CD4-positive, CD25-positive, alpha-beta regulatory T cell (primary cell): ENCODE measurements at places on chromosomes 13 and 19. TPM values are rescaled to one million over a fixed set of nuclear protein-coding genes. Genes with fewer than 3 reads are reported as not detected.

DNA sequence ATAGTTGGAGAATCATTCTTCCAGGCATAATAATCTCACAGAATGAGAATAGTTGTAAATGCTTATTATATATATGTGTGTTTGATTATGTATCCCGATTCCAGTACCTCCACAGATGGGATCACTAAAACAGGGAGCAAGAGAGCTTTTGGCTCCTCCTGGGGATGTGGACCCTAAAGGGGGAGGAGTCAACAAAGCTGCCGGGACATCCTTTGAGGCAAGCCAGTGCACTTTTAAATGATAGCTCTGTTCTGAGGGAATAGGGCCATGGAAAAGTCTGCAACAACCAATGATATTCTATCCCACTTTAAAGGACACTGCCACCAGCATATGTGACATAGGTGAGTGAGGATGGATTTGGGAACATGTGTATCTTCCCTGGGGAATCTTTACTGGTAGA, 40.8 kb downstream of the SLITRK5 start:
- no peak for DNase-seq

DNA sequence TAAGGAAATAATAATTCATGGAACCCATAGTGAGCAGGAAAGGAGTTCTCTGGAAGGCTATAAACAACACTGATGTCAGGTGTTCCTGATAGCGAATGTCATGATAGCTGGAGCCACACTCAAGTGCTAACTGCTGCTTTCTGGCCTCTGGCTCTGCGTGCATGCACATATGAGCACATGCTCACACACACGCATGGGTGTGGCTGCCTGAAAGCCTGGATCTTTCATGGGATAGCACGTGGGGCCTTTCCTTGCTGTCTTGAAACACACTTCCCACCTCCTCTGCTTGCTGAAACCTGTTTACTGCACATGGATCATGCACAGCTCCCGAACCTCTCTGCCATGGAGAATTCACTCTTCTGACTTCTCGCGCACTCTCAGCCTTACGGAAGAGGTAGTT, 207.4 kb downstream of the ATP8A2 start:
- DNase-seq, result no peak

DNA sequence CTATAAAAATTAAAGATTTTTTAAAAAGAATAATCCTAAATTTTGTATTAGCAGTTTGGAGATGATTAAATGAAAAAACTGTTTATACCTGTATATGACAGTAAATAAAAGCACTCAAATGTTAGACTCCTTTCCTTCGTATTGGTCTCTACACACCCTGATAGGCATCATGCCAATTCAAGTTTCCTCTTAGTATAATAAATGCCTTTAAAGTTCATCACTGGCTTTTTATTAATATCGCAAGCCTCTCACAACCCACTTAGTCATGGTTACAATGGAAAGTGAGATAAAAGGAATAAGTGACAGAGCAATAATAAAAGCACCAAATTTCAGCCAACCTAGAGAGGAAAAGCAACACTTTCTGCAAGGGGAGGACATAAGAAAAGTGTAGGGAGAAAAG, 102.2 kb downstream of the PIBF1 start:
- no peak for DNase-seq

DNA sequence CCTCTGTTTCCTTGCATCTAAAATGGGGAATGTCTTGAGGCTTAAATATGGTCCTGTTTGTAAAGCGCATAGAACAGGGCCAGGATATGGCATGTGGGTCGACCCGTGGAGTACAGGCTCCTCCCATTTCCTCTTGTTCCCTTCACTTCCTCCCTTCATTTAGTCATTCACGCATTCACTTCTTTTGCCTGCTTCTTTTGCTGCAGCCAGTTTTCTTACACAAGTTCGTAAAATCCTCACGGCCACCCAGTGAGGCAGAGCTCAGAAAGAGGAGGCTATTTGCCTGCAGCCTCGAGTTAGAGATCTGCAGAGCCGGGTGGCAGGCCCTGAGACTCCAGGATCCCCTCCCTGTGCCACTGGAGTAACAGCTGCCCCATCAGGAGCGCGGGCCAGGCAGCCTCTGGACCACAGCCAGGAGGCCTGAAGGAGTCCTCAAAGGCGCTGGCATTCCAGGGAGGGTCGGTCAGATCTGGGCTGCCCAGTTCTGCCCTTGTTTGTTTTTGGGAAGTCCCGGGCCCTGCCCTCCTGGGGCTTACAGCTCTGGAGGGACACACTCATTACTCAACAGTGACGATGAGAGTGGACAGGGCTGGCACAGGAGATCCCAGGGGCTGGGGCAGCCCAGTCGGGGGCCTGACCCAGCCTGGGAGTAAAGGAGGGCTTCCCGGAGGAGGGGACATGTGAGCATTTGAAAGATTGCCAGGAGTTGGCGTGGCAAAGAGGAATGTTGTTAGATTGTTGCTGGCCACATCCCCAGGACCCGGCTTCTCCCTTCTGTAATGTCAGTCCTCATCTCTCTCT, 4.6 kb downstream of the PPP5C start:
- DNase-seq, result peak; percentile 76

DNA sequence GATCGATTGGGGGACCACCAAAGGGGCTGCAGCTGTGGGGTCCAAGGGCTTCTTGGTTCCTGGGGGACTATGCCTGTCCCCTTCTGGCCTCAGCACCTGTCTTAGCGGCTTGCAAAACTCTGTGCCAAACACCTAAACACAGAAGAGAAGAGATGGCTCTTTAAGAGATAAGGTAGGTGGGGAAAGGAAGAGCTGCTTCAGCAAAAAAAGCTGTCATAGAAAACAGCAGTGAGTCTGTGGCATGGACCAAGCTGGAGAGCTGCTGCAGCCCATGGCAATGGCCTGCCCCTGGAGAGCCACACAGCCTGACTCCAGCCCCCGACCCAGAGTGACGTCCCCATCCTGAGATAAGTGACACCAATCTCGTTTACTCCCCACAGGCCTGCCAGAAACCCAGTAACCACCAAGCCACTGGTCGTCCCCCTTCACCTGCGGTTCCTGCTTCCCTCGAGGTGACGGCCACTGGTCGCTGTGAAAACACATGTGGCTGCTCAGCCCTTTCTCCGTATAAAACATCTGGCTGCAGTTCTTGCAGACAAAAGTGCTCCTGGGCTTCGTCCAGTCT, 25.0 kb upstream of the NAPA start:
- no peak for DNase-seq

- no peak for DNase-seq
Observed at GRCh38 chr13:50410921-50411746, 395.9 kb downstream of the KCNRG start.

DNA sequence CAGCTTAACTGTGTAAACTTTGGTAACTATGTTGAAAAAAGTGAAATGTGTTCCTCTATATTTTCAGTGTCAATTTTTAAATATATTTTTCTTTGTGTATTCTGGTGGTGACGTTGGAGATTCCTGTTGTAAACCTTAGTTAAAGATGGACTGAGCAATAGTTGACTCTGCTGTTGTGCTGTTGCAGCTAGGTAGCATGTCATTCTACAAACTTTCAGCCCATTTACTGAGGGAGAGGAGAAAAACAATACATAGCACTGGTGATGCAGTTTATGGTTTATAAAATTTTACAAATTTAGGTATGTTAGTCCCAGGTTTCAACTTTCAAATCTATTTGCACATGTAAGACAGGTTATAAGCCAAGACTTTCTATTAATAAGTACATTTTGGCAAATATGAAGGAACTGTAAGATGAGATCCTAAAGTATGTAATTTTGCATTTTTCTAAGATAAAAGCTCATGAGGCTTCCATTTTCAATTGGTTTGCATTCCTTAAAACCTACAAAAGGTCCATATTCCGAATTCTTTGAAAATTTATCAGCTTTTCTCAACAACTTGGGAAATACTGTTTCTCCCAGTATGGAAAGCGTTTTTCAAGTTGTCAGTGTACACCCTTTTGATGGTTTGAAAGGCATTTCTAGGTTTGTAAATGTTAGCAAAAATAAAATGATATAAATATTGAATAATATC, 1.5 kb downstream of the NDFIP2 start:
- no peak for DNase-seq

- no peak for DNase-seq
Observed at GRCh38 chr19:43501661-43502418, 2.7 kb downstream of the PHLDB3 start.

DNA sequence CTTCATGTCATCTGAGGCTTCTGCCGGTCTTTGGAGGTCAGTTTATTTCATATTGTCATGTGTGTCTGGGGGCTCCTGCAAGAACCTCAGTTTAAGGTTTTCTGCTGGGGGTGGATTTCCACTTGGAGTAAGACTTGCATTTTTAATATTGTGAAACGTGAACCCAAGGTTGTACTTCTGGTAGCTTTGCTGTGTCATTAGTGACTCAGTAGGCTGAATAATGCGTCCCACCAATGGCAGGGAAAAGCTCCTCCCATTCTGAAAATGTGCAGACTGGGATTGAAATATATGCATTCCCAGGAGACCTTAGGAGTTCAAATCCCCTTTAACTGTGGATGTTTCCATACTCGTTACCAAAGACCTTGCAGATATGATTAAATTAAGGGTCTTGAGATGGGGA, 46.2 kb downstream of the ING1 start:
- no peak for DNase-seq

- peak; percentile 83 for DNase-seq
Observed at GRCh38 chr19:49502866-49503581, 6.8 kb downstream of the RPS11 start.

GRCh38 chr13:100184095-100184494, 95.2 kb downstream of the PCCA start:
- DNase-seq, result peak; percentile 36

DNA sequence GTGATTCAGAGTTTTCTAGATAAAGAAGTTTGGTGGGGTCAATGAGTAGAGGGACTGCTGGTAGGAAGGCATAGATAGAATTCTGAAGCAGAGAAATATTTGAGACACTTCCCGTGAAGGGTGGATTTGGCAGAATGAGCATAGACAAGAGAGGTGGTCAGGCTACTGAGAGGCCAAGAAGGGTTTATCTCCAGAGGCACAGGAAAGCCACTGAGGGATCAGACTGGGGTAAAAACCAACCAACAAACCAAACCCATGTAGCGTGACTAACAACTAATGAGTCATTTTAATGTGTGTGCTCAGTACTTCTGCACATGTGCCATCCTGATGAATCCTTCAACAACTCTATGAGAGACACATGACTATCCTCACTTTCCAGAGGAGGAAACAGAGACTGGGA, 60.0 kb upstream of the SERP2 start:
- no peak for DNase-seq

- DNase-seq, result no peak
Observed at GRCh38 chr19:45331411-45331810, 8.7 kb upstream of the CKM start.

GRCh38 chr19:20422216-20423205, 143.1 kb downstream of the ZNF737 start:
- DNase-seq, result no peak

GRCh38 chr19:28632371-28633080, 580.4 kb downstream of the UQCRFS1 start:
- DNase-seq, result no peak

DNA sequence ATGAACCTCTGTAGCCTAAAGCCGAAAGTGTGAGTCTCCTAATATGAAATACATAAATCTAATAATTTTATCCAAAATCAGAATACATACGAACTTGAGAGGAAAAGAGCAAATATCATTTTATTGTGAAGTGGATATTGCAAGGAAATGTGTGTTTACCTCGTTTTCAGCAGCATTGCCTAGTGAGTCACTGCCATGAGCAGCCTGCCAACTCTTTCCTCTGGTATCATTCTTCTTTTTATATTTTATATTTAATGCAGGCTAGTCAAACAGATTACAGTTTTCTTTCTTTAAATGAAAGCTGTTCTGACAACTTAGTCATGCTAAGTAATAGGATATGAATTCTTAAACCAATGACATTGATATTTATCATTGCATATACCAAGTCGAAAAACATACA, 44.2 kb downstream of the EDNRB start:
- DNase-seq, result no peak

DNA sequence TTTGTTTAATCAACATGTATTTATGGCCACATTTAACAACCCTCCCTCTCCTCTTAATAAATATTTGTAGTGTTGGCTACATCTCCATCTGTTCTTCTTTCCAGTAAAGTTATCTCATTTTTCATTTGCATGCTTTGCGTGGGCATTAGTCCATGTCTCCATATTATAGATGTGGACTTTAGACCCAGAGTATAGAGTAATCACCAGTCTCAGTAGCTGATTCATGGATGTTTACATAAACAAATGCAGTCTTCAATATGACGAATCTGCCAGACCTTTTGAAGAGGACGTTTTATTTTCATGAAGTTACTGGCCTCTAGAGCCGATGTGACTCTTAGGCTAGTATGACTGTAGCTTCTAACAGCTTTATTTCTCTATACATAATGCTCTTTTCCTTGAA, 1546.2 kb downstream of the OLFM4 start:
- DNase-seq, result no peak

- DNase-seq, result no peak
Observed at GRCh38 chr13:110421061-110421460, 114.0 kb downstream of the COL4A2 start.

GRCh38 chr13:111459803-111460547, 139.5 kb downstream of the TEX29 start:
- no peak for DNase-seq

- no peak for DNase-seq
Observed at GRCh38 chr13:112072534-112073244, 5.7 kb downstream of the SOX1 start.

- no peak for DNase-seq
Observed at GRCh38 chr13:60463787-60464186, 66.8 kb downstream of the TDRD3 start.

DNA sequence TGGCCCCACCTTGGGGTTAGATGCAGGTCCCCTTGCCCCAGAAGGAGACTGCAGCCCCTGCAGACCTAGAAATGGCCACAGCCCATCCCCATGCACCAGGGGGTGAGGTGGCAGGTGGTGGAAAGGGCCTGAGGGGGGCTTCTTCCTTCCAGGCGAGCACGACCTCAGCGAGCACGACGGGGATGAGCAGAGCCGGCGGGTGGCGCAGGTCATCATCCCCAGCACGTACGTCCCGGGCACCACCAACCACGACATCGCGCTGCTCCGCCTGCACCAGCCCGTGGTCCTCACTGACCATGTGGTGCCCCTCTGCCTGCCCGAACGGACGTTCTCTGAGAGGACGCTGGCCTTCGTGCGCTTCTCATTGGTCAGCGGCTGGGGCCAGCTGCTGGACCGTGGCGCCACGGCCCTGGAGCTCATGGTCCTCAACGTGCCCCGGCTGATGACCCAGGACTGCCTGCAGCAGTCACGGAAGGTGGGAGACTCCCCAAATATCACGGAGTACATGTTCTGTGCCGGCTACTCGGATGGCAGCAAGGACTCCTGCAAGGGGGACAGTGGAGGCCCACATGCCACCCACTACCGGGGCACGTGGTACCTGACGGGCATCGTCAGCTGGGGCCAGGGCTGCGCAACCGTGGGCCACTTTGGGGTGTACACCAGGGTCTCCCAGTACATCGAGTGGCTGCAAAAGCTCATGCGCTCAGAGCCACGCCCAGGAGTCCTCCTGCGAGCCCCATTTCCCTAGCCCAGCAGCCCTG, 4.2 kb upstream of the F10 start:
- no peak for DNase-seq

GRCh38 chr19:9054207-9054606, 32.7 kb upstream of the OR1M1 start:
- DNase-seq, result no peak

- DNase-seq, result no peak
Observed at GRCh38 chr19:40264314-40265054, 20.7 kb downstream of the AKT2 start.

Gene ANGPTL8
- polyA plus RNA-seq, result not detected

Gene ZNF329
- polyA plus RNA-seq, result 5.6 TPM

Gene KISS1R
- not detected for polyA plus RNA-seq

Gene ZNF415
- polyA plus RNA-seq, result not detected

Gene CA11
- polyA plus RNA-seq, result 4.1 TPM

Gene TRIM28
- 37.8 TPM for polyA plus RNA-seq

Gene RNF113B
- polyA plus RNA-seq, result not detected

Gene PSG1
- polyA plus RNA-seq, result not detected

Gene PSG6
- polyA plus RNA-seq, result not detected

Gene SPACA4
- polyA plus RNA-seq, result 0.25 TPM

Gene PLK5
- polyA plus RNA-seq, result not detected

Gene ZIC2
- not detected for polyA plus RNA-seq
